ENCODE measurements at places on chromosomes 13 and 19. TPM values are rescaled to one million over a fixed set of nuclear protein-coding genes. Genes with fewer than 3 reads are reported as not detected.
A peak's percentile ranks its signal among the peaks of the same experiment; 100 is the strongest.

Gene FCER2
- total RNA-seq: 1.5 TPM

DNA sequence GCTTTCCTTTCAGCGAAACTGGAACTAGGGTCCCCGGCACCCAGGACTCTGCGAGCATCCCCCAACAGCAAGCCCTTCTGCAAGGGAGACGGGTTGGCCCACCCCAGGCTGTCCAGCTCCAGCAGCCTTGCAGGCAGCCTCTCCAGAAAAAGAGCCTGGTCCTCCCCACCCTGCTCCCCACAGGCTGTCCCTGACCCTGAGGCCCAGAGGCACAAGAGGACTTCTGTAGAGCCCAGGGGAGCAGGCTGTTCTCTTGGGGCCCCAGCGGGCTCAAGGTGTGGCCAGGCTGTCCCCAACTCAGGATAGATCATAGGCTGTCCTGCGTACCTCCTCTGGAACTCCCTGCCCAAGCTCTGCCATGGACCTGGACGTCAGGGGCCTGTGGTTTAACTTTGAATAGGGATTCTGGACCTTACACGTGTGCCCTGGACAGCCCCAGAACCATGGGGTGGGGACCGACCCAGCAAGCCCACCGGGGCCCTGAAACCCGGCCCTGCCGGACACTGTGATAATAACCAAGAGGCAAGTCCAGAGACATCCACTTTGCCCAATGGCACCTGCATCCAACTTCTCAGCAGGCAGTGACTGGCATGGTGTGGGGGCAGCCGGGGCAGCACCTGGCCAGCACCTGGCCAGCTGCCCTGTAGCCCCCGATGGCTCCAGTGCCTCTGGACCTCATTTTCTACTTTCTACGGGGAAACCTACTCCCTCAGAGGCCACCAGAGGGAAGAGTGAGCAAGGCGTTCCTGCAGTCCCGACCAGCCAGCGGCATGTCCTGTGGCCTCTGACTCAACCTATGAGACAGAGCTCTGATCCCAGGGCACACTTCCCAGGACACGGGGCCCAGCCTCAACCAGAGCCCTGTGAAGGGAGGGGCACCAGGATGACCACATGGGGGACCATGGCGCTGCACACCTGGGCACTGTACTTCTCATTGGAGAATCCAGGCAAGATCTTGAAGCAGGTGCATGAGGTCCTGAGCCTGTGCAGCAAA is 50.9 kb upstream of the TPM4 start:
- DNase-seq: no peak

DNA sequence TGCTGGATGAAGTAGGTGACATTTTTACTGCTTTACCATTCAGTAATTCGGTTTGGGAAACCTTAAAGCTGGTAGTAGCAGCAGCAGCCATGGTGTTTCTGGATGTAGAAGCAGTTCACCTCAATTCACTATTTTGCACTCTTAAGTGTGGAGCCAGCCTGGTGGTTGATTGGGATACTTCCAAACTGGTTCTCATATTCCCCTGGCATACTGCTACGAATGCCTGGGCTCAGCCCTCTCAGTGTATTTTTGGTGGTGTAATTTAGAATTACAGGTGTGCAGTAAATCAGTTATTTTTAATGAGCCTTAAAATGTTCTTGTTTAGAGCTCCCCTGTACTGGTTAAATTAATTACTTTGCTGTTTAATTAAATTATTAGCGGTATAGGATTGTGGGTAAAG is 12.4 kb downstream of the HNRNPM start:
- no peak for DNase-seq

Gene ZNF440
- total RNA-seq: 23.5 TPM

DNA sequence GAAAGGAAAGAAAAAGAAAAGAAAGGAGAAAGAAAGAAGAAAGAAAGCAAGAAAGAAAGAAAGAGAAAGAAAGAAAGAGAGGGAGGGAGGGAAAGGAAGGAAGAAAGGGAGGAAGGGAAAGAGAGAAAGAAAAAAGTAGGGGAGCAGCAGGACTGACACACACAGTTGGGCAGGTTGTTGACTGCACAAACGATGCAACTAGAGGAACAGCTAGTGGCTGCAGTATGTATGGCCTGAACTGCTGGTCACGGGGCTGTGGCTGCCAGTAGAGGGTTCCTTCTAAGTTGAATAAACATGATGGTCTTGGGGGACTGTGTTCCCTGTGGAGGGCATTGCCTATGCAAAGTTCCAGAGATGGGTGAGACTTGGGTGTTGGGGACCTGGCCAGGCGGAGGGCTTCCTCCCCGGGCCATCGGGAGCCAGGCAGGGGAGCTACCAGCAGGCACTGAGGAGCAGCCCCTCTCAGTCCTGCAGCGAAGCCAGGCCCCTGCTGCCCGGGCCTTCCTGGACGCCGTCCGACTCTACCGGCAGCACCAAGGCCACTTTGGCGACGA is 16.7 kb upstream of the COLGALT1 start:
- no peak for DNase-seq

DNA sequence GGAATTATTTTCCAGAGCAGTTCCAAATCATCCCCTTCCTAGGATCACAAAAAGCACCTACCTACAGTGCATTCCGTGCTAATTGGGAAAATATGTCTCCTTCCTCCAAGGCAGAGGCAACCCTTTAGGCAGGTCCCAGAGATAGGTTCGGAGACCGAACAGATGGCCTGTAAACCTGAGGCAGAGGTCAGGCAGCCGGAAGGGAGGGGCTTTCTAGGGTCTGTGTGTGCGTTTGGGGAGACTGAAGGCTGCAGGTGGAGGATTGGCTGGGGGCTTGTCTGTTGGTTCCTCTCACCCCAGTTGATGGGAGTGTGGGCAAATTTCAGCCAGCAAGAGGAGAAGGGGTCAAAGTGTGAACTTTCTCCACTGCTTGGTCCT is 7.1 kb downstream of the KCNN4 start:
- no peak for DNase-seq

DNA sequence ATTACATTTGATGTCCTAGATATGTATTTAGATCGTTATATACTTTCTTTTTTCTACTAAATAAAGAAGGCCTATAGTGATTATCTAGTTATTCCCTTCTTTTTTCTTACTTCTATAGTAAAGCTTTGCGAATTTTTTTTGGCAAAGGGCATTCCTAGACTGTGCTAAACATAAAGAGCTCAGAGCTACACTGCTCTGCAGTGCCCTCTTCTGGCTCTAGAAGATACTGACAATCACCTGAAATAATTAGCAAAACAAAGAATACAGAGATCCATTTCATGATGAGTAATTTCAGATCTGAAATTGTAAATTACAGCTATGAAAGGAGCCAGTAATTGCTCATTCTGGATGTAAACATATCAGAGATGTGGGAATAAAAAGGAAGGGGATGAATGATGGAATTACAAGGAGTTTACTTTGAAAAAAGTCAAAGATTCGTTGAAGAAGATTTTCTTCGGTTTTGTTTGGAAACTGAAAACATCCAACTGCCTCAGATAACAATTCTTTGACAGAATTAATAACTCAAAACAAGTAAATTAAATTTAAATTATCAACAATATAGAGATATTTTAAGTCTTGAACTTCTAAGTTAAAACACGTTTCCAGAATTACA is 288.5 kb downstream of the NALCN start:
- no peak for DNase-seq

GRCh38 chr19:29497241-29497640 is 28.6 kb upstream of the VSTM2B start:
- DNase-seq: no peak

Gene PLPP2
- total RNA-seq: 1.6 TPM

Gene ZNF578
- total RNA-seq: 4.7 TPM

GRCh38 chr13:76379341-76380105 is 506.7 kb downstream of the KCTD12 start:
- DNase-seq: no peak

- DNase-seq: no peak
These were observed 9.2 kb downstream of the UBXN6 start for GRCh38 chr19:4448147-4448985.

Gene CLEC17A
- total RNA-seq: not detected

GRCh38 chr19:29517412-29517811 is 8.4 kb upstream of the VSTM2B start:
- no peak for DNase-seq

DNA sequence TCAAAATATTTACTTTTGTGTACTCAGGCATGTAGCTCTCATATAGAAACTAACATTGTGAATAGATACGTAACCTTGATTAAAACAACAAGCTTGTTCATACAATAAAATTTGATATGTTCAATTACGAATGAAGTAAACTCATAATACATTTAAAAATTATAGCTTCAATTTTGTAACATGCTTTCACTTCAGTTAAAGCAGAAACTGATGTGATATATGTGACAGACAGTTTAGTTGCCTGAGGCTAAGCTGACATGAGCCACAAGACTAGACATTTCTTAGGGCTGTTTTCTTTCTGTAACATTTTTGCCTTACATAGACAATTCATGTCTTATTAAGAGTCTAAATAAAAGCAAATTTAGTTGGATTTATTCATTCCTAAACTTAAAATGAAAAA is 526.0 kb downstream of the PCDH9 start:
- no peak for DNase-seq

- DNase-seq: peak; percentile 60
These were observed 7.9 kb downstream of the UNC13A start for GRCh38 chr19:17680230-17680722.

- DNase-seq: no peak
These were observed 6.3 kb downstream of the CDADC1 start for GRCh38 chr13:49254007-49254406.

- DNase-seq: no peak
These were observed 33.4 kb downstream of the ALG5 start for GRCh38 chr13:36965767-36966166.

Gene KLHL1
- total RNA-seq: not detected

Gene ZNF491
- 3.9 TPM for total RNA-seq

GRCh38 chr13:112714376-112715174 is 24.7 kb downstream of the ATP11A start:
- DNase-seq: no peak

GRCh38 chr13:79646880-79647279 is 165.9 kb downstream of the NDFIP2 start:
- DNase-seq: no peak

GRCh38 chr13:48976576-48977285 is 1.0 kb downstream of the FNDC3A start:
- no peak for DNase-seq

- no peak for DNase-seq
These were observed 23.8 kb downstream of the TEX101 start for GRCh38 chr19:43438291-43439031.

- DNase-seq: no peak
These were observed 19.7 kb downstream of the ZNF536 start for GRCh38 chr19:30391554-30392551.

- no peak for DNase-seq
These were observed 2.7 kb downstream of the NBEA start for GRCh38 chr13:34944751-34945150.

DNA sequence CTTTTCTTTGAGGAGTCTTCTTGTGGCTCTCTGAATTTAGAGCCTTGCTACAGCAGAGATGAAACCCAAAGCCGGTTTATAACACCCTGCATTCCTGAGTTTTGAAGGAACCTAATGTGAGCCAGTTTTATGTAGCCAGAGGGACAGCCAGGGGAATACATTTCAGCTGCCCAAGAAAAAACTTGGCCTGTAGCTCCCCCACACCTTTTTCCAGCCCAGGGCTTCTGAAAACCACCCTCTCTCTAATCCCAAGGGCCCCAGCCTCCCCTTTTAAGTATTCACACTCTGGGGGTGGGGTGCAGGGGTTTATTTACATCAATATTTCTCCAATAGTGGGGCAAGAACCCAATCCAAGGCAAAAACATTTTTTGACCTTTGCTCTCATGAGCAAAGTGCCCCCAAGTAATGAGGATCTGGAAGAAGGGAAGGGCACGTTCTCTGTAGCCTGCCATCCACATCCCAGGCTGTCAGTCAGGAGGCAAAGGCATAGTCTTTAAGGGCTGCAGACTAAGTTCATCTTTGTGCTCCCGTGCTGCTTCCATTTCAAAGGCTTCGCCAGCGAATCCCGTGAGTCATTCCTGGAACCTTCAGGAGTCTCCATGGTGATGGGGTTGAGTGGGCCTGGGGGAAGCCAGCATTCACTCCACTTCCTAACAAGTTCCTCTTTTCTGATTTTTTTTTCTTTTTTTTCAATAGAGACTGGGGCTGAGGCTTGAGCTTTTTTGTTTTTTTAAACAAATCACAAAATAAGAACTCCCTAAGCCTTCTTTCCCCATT is 33.2 kb upstream of the MEDAG start:
- DNase-seq: no peak

- no peak for DNase-seq
These were observed 11.3 kb upstream of the FFAR2 start for GRCh38 chr19:35436477-35437405.

GRCh38 chr13:42703740-42704139 is 77.6 kb upstream of the FAM216B start:
- DNase-seq: no peak

DNA sequence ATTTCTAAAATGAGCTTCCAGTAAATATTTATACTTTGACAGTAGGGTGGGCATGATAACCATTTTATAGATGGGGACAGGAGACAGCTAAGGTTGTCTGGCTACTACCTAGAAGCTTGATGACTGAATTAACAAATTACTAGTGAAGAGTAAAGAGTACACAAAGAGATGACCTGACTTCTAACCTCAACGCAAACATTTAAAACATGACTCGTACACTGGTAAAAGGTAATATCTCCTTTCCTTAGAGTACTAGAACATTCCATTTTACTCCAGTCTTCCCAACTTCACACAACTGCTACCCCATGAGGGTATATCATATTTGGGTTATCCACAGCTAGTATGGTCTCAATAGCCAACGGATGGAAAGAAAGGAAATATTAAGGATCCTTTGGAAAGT is 258.9 kb downstream of the FOXO1 start:
- no peak for DNase-seq

Gene NLRP9
- not detected for total RNA-seq

DNA sequence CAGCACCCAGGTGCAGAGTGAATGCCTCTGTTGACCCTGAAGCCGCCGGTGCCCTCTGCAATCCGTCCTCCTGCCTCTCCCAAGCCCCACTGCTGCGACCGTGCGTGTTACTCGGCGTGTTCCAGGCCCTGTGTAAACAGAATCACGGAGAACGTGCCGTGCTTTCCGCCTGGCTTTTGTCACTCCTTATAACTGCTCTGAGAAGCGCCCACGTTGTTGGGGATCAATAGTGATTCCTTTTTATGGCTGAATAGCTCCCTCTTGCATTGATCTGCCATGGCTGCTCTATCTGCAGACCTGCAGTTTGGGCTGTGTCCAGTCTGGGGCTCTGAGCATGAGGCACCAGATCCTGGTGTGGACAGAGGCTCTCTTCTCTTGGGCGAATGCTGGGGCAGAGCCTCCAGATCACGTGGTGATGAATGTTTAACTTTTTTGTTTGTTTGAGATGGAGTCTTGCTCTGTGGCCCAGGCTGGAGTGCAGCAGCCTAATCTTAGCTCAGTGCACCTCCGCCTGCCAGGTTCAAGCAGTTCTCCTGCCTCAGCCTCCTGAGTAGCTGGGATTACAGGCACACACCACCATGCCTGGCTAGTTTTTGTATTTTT is 15.8 kb downstream of the ADPRHL1 start:
- no peak for DNase-seq

DNA sequence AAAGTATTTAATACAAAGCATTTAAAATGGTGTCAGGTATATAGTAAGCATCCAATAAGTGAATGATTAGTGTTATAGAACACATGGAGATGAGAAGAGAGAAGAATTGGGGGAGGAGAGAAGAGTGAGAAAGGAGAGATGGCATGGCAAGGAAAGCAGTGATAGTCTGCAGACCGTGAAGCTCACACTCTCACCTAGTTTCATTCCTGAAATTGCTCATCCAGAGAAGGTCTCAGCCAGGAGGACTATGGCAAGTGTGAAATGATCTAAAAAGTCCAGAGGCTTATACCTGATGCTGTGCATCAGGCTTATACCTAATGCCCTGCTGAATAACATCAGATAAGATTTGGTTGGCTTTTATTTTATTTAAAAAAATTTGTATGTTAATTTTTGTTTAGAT is 351.6 kb upstream of the KLF12 start:
- no peak for DNase-seq

- no peak for DNase-seq
These were observed 216 bp downstream of the SUGP2 start for GRCh38 chr19:19033176-19033425.

Data from thoracic aorta (tissue), 2 donors.